ENCODE measurements at places on chromosomes 12 and 14.

DNA sequence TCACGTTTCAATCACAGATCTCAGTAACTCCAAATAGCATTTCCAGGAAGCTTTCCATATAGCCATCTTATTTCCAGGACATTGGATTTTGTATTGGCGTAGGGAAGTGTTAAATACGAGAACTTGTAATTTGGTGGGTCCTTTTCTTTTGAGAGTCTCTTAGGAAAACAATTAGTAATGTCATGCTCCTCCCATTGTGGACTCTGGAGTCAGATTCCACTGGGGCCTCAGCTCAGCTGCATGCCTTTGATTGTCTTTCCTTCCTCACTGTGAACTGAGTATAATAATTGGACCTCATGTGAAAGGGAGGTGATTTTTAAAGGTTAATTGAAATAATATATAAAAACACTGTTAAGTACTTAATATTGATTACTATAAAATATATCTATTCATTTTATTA, 462.6 kb downstream of the NPAS3 start:
- DNase-seq, result no peak

DNA sequence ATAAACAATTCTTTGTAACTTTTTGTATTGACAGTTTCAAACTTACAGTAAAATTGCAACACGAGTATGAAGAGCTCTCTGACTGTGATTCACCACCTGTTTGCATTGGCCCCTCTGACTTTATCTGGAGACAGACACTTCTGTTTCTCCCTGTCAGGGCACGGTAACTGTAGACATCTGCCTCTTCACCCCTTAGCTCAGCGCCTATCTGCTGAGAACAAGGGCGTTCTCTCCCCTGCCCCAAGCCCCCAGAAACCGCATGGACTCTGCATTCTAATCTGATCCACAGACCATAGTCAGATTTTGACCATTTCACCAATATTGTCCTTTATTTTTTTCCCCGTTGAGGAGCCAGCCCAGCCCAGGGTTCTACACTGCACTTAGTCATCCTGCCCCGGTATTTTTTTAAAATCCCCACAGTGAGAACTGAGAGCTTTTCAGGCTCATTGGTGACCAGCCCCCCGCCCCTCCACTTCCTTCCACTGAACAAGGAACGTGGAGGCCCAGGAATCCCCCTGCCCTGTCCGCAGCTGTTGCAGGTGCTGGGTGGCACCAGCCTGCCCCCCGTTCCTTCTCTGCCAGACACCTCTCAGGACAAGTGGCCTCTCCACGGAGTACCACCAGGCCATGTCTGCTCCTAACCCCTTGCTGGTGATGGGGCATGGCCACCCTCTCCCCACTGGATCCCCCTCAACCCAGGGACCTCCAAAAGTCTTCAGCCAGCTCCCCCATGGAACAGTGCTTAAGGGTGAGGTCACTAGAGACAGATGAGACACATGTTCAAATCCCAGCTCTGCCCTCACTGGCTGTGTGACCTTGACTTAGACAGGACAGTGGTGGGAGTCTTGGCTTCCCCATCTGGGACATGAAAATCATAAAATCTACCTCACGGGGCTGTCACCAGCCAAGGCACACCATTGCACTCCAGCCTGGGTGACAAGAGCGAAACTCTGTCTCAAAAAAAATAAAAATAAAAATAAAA, 11.2 kb downstream of the RHOF start:
- DNase-seq, result no peak

GRCh38 chr12:85504624-85505023, 224.6 kb downstream of the ALX1 start:
- DNase-seq, result no peak

DNA sequence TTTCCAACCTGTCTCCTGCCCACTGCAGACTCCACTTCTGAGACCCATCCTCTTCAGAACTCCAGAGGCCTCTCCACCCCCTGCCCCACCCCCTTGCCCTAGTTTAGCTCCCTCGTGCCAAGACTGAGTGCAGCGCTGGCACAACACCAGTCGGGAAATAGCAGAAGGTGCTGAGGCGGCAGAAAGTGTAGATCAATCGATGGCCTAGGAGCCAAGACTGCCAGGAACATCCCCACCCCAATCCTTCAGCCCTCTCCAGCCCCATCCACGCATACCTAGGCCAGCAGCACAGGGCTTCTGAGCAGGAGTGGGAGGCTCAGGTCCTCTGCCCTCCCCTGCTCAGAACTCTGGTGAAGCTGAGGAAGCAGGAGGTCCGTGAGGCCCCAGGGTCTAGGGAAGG, 1.1 kb downstream of the CPNE6 start:
- no peak for DNase-seq
